ENCODE measurements at places on chromosomes 1 and 21.

DNA sequence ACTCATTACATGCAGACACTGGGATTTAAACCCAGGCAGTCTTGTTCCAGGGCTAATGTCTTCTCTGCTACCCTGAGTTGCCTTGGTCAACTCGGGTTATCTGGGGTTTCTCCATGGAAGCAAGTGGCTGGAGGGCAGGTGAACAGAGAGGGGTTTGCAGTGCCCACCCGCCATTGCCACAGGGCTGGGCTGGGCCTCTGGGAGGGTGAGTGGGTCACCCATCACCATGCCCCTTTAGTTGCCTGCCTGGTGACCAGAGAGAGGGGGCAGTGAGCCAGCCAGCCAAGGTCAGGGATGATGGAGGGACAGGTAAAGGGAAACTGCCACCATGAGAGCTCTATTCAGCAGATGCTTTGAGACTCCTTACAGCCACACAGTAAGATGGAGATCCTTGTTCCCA lies 53.2 kb downstream of the GRIK3 start:
- no peak for DNase-seq

DNA sequence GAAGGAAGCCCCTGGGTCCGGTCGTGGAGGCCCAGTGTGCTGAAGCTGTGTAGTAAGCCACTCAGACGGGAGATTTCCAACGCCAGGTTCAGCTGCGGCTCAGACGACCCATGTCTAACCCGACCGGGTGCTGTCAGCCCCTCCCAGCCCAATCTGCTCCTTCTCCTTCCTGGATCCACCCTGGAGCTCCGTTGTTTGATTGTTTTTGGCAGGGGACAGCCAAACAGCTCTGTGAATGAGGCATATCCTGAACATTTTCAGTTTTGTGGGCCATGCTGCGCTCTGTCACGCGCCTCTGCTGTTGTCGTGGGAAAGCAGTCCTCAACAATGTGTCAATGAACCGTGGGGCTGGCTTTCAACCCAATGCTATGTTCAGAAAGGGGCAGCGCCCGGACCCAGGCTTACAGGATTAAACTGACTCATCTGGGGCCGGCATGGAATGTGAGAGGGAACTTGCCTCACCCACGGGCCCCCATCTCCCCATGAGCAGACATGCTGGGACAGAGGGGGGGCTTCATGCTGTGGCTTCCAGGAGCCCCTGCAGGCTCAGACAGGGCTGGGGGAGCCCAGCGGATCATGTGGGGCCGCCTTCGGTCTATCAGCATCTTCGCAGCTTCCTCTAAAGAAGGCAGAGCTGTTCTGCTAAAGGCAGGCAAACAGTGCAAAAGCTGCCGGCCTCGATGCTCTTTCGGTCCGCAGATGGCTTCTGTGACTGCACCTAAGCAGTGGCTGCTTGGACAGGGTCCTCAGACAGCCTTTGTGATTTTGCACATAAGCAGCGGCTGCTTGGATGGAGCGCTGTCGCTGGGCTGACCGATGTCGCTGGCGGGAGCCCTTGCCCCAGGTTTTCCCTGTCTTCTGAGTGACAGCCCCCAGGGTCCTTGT lies 101.7 kb downstream of the RIPK4 start:
- DNase-seq = no peak

- DNase-seq = peak; percentile 66
Measured at GRCh38 chr1:211698161-211699026, 23.0 kb upstream of the NEK2 start.

- no peak for DNase-seq
Measured at GRCh38 chr1:43379476-43379875, 10.1 kb downstream of the MED8 start.

DNA sequence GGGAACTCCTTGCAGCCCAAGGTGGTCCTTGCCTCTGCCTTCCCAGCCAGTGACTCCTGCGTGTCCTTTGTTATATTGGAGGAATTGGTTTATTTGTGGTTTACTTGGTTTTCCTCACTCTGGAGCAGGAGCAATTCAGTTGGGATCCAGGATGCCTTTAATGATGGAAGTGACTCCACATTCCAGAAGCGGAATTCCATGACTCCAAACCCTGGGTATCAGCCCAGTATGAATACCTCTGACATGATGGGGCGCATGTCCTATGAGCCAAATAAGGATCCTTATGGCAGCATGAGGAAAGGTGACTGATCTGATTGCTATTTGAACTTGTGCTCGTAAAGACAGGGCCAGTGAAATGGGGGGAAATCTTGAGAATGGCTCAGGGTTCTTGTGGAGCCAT lies 15.1 kb upstream of the PIGV start:
- no peak for DNase-seq

DNA sequence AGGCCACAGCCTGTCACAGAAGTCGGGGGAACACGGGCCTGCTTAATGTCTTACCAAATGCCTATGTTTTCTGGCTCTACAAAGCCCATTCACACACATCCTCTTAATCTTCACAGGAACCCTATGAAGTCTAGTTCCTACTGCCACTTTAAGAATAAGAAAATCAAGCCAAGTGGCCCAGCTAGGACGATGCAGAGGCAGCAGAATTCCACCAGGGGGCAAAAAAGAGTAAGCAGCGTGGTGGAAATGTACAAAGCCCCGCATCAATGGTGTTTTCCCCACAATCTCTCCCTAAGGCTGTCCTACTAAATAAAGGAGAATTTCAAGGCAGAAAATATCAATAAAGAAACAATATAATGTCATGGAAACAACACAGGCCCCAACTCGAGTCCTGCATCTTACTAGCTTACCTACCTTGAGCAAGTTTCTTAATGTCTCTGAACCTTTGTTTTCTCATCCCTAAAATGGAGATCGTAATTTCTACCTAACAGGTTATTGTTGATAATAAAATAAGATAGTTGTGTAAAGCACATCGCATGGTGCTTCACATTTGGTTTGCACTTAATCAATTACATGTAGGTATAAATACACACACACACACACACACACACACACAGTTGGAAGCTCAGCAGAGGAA lies 21.4 kb downstream of the SEC16B start:
- peak; percentile 63 for DNase-seq

DNA sequence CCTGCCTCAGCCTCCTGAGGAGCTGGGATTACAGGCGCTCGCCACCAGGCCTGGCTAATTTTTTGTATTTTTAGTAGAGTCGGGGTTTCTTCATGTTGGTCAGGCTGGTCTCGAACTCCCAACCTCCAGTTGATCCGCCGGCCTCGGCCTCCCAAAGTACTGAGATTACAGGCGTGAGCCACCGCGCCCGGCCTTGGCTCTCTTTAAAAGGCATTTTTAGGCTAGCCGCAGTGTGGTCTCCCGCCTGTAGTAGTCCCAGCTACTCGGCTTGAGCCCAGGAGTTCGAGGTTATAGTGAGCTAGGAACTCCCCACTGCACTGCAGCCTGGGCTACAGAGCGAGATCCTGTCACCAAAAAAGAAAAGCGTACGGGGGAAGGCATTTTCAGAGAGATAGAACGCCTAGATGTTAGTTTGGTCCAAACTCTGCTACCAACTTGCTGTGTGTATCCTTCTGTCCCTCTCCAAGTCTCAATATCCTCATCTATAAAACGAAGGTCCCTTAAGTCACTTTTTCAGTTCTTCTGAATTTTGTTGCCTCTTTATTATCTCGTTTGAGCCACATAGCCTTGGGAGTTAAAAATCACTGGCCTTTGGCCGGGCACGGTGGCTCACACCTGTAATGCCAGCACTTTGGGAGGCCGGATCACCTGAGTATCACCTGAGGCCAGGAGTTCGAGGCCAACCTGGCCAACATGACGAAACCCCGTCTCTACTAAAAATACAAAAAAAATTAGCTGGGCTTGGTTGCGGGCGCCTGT lies 734 bp downstream of the MED18 start:
- no peak for DNase-seq

GRCh38 chr1:11362547-11363021 lies 89.6 kb downstream of the UBIAD1 start:
- no peak for DNase-seq

DNA sequence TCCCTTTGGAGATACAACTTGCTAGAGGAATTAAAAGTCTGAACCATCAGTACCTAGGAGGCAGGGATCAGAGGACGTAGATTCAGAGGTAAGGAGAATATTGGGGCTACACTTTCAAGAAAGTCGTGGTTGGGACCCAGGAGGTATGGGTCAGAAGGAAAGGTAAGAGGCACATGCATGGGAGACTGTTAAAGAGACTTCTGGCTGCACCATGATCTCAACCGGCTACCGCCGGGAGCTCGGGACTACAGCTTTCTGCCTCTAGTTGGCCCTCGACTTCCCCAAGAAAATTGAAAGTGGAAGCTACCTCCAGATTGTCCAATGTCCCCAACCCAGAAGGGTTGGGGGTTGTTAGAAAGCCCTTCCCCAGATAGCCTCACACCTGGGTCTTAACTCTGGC lies 355.7 kb upstream of the TMPRSS15 start:
- DNase-seq = no peak

DNA sequence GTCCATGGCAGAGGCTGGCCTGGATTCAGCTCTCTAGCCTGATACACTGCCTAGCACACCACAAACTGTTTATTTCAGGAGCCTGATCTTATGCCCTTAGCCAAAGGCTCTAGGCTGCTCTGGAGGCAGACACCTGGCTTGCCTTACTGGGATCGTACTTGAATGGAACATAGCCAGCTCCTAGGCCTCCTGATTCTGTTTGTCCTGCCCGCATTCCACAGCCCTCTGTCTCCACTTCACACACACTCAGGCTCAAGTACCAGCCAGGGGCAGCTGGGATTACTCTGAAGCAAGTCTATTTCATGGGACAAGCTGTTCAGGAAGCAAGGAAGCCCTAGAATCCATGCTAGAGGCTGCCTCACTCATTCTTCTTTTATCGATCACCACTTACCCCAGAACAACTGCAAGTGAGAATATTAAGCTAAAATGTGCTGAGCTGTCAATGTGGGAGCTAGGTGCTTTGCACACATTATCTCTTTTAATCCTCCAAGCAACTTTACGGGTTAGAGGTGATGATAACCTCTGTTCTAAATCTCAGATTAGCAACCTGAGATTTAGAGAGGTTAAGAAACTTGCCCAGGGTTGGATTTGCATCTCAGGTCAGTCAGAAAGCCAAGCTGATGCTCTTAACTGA lies 31.1 kb upstream of the CYP4B1 start:
- peak; percentile 82 for DNase-seq

- no peak for DNase-seq
Measured at GRCh38 chr1:81547261-81547911, 253.3 kb upstream of the ADGRL2 start.

DNA sequence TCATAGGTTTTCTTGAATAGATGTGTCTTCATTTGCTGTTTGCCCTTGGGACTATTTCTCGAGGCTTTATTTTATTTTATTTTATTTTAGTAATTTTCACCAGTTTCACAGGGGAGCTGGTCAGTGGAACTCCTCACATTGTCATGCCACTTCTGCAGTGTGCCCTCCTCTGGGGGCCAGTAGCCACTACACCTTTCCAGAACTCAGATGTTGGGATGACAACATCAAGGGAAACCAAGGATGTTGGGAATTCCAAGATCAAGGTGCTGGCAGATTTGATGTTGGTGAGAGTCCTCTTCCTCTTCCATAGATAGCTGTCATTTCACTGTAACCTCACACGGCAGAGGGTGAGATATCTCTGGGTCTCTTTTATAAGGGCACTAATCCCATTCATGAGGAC lies 35.5 kb downstream of the SLC26A9 start:
- no peak for DNase-seq

DNA sequence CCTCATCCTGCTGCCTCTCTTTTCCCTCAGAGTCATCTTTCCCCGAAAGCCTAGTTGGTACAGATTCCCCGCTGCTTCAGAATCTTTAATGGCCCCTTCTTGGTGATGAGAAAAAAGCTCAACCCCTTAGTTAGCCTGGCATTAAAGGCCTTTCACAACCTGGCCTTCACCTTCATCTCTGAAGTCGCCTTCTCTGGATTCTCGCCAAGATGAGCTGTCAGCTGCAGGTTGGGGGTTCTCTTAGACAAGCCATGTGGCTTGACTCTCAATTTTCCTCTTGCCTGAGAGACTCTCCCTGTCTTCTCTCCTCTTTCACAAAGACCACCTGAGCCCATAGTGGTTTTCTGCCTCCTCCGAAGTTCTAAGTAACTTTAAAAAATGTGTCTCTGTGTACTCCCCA lies 15.5 kb upstream of the DISC1 start:
- DNase-seq = no peak

DNA sequence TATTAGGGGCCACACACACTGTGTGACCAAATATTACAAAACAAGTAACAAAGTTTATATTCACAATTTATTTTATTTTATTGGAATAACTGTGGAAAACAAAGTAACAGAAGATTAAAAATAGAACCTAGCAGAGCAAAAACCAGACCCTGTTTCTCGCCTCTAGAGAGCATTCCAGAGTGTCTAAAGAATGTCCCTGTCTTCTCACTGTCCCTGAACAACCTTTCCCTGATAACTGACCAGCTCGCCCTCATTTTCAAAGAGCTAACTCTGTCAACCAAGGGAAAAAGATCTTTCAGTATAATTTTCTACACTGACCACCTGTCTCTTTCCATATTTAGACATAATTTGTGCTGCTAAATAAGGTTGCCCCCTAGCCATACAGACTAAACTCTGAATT lies 646.9 kb downstream of the USP25 start:
- DNase-seq = no peak

- peak; percentile 61 for DNase-seq
Measured at GRCh38 chr1:50251702-50252101, 143.0 kb downstream of the ELAVL4 start.

DNA sequence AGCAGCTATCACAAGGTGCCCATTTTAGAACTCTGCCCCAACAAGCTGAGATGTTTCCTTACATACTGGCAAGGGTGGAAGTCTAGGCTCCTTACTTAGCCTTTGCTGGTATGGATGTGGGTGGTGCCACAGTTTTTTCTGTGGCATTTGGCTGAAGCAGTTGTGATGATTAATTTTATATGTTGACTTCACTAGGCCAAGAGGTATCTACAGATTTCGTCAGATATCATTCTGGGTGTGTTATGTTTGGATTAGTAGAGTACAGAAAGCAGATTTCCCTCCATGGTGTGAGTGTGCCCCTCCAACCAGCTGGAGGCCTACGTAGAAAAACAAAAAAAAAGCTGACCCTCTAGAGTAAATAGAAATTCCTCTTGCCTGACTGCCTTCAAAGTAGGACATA lies 317.0 kb downstream of the BARHL2 start:
- DNase-seq = no peak

- no peak for DNase-seq
Measured at GRCh38 chr1:66343569-66344325, 190.2 kb upstream of the SGIP1 start.
